NCI-H345 (cell line): ENCODE measurements at places on chromosomes 3 and 15.
A peak's percentile ranks its signal among the peaks of the same experiment; 100 is the strongest.

- DNase-seq: no peak
These were observed 34.1 kb upstream of the ABI3BP start for GRCh38 chr3:101027286-101027685.

GRCh38 chr3:112333381-112334317 lies 693 bp downstream of the CD200 start:
- peak; percentile 40 for DNase-seq

DNA sequence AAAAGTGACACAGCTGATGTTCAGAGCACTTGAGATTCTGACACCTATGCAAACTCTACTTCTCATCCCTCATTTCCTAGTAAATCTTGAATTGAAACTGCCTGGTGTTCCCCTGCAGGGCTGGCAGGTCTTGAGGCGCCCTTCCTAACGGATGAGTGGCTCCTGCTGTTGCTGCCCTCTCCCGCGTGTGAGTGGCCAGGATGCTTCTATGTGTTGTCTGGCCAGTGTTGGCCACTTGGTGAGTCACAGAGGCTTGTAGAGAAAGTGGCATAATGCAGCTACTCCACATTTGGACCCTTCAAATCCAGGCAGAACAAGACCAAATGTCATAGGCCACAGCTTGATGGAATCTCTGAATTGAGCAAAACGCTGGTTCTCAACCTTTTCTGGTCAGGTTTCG lies 63.6 kb downstream of the MOBP start:
- DNase-seq: no peak

DNA sequence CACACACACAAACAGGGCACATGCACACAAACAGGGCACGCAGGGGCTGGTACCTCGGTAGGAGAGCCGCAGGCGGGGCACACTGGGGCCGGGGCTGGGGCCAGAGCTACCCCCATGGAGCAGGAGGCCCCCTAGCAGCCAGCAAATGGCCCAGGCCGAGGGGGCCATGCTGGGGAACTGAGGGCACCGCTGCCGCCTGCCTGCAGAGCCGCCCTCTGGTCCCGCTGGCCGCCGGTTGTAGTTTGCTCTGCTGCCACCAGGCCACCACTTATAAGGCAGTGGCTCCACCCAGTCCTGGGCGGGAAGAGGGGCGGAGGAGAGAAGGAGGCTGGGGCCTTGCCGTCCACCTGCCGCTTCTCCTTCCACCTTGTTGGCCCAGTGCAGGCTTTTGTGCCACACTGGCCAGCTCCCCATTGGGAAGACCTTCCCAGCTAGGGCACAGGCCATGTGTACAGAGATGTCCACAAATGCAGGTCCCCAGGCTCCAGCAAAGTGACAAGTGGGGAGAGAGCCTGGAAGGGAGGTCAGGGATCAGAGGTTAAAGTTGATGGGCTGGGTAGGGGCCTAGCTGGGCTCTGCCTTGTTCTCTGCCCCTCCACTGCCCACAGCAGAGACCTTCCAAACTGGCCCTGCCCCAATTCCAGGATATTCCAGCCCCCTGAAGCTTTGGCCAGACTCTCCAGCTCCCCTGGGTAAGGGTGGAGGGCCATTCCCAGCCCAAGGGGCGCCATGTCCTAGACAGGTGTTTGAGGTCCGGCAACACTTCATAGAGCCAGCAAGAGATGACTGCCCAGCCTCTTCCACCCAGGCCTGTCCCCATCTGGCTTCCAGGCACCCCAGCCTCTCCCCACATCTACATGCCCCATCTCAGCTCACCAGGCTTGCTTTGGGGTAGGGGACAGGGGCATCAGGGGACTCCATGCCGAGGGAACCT lies at the start of gene SEMA3G:
Gene SEMA3G (minus strand): TSS at position 244 of the 934 bp plus-strand sequence. CDS start 76 bp downstream, at position 168.
- DNase-seq: peak; percentile 19

- DNase-seq: no peak
These were observed 70.2 kb upstream of the ST3GAL6 start for GRCh38 chr3:98692787-98693473.

- DNase-seq: no peak
These were observed 36.2 kb downstream of the GABRB3 start for GRCh38 chr15:26736502-26737248.

GRCh38 chr15:47586653-47587224 lies 130.6 kb upstream of the SEMA6D start:
- DNase-seq: peak; percentile 91

DNA sequence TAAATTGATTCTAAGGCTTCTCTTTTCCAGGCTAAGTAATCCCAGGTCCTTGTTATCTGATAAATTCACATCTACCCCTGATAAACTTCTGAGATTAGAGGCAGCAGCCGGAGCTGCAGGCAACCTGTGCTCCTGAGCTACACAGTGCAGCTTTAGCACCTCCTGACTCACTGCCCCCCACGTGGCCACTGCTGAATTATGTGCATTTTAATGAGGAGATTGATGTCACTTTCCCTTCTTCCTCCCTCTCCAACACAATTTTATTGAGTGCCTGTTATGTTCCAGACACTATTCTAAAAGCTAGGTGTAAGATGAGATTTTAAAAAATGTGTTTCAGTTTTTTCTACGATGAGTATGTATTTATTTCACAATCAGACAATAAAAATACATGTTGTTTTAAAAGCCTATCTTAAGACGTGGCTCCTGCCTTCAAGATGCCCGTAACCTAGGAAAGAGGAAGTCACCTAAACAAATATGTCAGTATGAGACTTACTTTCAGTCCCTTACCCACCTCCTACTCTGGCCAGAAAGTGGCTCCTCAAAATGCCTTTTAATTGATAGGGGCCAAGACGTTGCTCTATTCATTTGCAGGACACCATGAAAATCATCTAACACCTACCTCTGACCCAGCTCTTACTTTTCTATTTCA lies 161.5 kb upstream of the PFN2 start:
- DNase-seq: no peak

GRCh38 chr3:183937601-183938286 lies 53.1 kb upstream of the PARL start:
- no peak for DNase-seq

DNA sequence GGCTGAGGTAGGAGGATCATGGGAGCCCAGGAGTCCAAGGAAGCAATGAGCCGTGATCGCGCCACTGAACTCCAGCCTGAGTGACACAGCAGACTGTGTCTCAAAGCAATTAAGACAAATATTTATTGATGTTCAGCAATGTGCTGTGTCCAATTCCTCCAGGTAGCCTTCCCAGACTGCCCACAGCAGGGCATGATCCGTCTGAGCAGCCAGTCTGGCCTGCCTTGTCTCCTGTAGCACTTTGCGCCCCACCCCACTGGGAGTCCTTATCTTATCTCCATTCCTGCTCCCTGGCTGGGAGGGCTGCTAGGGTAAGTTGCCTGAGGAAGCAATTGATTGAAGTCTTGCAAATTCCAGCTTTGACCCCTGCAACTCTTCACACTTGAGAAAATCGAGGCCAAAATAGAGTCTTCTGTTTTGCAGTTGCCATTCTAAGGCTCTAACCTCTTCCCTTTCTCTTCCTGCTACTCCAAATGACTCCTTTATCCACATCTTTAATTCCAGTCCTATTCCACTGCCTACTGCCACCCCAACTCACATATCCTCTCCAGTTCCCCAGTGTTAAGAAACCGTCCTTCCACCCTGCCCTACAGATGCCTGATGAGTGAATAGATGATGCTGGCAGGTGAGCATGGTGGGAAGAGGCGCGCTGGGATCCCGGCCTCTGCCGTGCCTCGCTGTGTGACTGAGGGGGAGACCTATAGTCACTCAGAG lies 26.9 kb upstream of the LCTL start:
- no peak for DNase-seq

GRCh38 chr15:89761009-89761831 lies 10.2 kb upstream of the MESP1 start:
- no peak for DNase-seq

- no peak for DNase-seq
These were observed 19.7 kb upstream of the ANO10 start for GRCh38 chr3:43641306-43642114.

- DNase-seq: no peak
These were observed 630.8 kb upstream of the KCNMB2 start for GRCh38 chr3:177905173-177906125.

DNA sequence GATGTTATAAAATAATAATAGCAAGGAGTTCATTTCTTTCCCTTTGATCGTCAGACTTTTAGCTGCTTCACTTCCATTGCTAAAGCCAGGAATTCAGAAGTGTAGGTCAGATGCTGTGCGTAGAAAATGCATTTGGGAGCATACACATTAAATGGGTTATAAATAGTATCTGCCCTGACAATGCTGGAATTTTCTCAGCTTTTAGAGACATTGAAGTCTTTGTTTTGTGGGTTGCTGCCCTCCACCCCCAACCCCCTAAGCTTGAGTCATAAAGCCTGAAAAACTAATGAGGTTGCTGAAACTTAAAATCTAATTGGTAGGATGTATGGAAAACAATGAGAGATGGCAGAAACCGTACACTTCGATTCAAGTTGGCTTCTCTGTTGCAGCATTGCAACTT lies 81.9 kb downstream of the MITF start:
- no peak for DNase-seq

GRCh38 chr15:36793205-36793873 lies 213.9 kb downstream of the CDIN1 start:
- DNase-seq: no peak
